ENCODE measurements at places on chromosomes 11 and 22.

GRCh38 chr11:27025312-27025955, 15.2 kb upstream of the BBOX1 start:
- no peak for DNase-seq

DNA sequence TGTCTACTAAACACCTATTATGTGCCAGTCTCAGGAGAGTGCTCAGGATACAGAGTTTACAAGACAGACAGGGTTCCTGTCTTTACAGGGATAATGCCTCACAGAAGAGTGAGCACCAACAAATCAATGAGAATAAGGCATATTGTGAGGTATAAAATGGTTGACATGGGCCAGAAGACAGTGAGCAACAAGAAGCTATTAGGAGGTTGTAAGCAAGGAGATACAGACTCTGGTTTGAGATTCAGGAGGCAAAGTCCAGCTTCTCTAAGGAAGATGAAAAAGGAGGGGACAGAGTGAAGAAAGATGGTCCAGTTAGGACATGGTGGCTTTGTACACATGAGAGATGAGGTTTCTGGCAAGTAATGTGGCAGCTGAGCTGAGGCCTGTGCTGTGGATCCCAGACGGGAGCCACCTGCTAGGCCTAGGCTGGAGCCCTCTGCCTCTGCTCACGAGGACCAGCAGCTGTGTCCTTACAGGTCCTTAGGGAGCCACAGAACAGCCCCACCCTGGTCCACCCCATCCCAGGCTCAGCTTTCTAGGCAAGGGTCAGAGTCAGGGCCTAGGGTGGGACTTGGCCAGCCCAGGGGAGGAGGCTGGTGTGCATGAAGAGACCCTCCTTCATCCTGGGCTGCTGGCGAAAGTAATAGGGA, 110.5 kb downstream of the ZNF280B start:
- DNase-seq: no peak

DNA sequence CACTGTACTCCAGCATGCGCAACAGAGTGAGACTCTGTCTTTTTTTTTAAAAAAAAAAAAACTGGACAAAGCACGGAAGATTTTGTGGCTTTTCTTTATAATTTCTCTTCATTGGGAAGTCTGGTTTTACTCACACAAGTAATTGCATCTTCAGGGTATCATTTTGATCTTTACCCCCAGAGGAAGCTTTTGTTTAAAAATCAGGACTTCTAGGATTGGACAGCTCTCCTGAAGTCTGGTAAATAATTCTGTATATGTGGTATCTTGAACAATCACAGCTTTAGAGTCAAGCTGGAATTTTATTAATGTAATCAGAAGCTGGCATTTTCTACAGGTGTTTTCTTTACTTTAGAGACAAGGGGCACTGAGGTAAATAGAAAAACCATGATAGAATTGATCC, 208.1 kb upstream of the NARS2 start:
- no peak for DNase-seq

GRCh38 chr11:21401496-21401895, 732.1 kb downstream of the NELL1 start:
- no peak for DNase-seq

DNA sequence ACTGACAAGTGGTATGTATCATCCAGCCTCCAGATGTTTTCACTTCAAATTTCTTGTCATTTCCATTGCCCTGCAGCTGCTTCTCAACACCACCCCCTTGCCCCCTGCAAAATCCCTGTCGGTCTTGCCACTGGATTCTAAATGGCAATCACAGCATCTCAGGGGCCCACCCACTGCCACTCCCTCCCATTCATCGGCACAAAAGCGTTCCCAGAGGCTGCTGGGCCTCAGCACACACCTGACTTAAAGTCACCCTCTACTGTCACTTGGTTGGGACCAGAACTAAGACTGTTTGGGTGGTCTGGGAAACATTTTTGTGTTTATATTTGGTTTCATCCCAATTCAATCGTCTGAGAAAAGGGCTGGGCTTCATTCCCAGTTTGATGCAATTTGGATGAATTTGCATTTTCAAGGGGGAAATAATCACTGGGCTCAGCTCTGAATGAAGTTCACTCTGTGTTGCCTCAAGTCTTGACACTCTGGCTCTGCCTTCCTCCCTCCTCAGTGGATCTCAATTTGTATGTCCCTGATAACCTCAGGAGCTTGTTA, 27.1 kb downstream of the SYT13 start:
- DNase-seq: no peak

DNA sequence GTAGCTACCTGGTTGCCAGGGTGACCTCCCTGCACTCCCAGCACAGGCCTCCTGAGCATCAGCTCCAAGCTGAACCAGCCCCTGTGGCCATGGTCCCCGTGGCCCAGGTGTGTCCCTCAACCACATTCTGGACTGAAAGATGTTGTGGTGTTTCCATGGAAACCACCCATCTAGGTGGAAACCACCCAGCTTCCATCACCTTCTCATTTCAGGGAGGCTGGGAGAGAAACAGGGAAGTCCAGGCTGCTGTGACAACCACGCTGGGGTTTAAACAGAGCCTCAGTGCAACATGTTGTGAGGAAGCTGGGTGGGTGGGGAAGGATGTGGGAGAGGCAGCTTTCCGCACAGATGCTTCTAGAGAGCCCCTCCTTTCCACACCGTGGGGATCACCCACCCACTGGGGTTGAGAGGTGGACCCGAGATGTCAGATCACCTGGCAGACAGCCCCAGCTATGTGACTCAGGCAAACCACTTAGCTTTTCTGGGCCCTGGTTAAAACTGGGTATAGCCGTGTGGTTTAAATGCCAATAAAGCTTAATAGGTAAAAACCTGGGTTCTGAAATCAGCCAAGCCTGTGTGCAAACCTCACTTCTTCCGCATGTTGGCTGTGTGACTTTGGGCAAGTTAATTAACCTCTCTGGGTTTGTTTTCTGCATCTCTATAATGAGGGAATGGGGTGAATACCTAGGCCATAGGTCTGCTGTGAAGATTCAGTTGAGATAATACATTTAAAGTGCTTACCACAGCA, 46.4 kb downstream of the CD82 start:
- no peak for DNase-seq

GRCh38 chr11:79439410-79439885, 1.4 kb downstream of the TENM4 start:
- DNase-seq: no peak

DNA sequence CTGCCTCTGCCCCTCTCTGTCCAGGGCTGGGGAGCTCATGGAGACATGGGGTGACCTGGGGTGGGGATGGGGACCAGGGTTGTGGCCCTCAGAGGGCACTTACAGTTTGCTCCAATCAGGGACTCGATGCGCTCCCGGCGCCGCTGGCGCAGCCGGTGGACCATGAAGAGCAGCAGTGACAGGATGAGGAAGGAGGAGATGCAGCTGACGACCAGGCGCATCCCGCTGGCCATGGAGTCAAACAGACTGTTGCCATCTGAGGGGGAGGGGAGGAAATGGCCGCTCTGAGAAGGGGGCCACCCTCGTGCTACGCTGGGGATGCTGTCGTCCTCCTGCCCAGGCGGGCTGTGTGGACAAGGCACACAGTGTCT, 80.5 kb downstream of the DGCR2 start:
- no peak for DNase-seq

- no peak for DNase-seq
Observed at GRCh38 chr22:21944871-21945270, 7.8 kb downstream of the PPM1F start.

- no peak for DNase-seq
Observed at GRCh38 chr22:45908961-45909360, 68.0 kb downstream of the WNT7B start.

- no peak for DNase-seq
Observed at GRCh38 chr11:92406472-92406871, 181.9 kb downstream of the FAT3 start.

GRCh38 chr11:78615724-78616123, 41.1 kb upstream of the NARS2 start:
- DNase-seq: no peak

DNA sequence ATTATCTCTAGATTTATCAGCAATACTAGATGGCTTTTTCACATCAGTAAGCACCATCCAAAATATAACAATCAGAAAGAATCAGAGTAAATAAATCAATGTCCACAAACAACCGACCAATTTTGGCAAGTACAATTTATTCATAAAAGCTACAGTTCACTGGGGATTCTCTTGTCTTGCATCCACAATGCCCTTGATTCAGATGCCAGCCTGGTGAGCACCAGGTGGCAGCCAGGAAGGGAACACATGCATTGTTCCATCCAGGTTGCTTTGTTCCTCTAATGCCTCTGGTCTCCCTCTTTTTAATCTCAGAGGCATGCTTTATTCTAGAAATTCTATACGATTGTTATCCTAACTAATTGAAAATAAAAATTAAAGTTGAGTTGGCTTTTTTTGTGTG, 242.1 kb upstream of the KIRREL3 start:
- DNase-seq: no peak

DNA sequence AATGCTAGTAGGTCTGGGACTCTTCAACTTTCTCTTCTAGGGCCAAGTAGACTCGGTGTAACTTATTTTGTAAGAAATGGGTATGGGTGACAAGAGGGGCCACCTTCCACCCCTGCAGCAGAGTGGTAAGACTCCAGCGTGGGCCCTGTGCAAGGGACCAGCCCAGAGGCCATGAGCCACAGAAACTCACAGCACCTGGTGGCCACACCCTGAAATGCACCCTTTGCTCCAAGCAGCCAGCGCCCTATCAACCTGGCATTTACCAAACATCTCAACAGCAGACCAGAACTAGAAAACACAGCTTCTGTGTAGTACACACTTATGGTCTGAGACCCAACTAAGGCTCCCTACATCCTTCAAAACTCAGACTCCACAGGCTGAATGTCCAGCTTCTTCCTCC, 5.7 kb downstream of the CDCA5 start:
- no peak for DNase-seq

- no peak for DNase-seq
Observed at GRCh38 chr11:96167203-96167758, 175.7 kb downstream of the MAML2 start.

GRCh38 chr11:22465620-22466019, 127.4 kb downstream of the SLC17A6 start:
- no peak for DNase-seq

GRCh38 chr11:117669062-117669461, 128.0 kb downstream of the DSCAML1 start:
- DNase-seq: no peak

DNA sequence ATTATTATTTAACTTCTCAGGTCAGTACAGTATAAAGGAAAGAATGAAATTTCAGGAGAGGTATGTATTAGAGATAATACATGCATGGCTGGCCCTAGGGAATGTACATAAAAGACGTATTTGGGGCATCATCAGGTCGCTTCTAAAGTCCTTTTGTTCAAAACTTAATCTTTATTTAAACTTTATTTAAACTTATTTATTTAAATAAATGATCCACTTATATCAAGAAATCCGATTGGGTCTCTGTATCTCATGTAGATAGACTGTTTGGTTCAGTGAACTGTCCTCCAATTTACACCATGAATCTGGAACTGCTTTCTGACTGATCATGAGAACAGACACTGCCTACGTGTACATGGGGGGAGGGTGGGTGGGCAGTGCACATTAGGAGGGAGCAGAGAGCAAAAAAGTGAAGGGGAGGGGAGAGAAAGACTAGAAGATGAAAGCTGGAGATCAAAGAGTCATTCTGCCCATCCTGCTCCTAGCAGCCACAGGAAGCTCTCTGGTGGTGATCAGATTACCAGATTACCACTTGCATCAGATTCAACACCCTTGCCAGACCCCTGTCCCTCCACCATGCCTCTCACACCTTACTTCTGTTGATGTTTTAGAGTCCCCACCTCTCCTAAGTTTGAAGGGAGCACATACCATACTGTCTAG, 92.1 kb upstream of the MTMR2 start:
- no peak for DNase-seq

DNA sequence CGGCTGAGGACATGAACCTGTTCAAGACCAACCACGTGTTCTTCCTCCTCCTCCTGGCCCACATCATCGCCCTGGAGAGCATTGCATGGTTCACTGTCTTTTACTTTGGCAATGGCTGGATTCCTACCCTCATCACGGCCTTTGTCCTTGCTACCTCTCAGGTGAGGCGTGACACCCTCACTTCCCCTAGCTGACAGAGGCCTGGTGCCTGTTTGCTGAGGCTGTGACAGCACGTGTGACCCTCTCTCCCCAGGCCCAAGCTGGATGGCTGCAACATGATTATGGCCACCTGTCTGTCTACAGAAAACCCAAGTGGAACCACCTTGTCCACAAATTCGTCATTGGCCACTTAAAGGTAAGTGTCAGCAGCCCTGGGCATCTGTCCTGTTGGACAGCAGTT, 12.3 kb downstream of the FADS2 start:
- DNase-seq: no peak

DNA sequence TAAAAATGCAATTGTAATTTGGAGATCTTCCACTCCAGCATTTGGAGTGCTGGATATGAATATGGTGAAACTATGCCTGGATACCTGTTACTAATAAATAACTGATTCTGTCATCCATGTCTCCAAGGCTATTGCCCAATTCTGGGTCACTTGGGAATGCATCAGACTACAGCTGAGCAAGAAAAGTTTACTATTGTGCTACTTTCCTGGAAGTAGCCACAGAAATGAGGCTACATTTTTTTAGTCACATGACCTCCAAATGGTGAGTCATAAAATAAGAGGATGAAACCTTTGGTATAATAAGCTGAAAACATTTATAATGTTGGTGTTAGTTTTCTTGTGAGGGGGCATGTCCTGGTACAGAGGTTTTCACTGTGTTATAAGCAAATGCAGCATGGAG, 44.4 kb downstream of the DCDC1 start:
- DNase-seq: no peak

DNA sequence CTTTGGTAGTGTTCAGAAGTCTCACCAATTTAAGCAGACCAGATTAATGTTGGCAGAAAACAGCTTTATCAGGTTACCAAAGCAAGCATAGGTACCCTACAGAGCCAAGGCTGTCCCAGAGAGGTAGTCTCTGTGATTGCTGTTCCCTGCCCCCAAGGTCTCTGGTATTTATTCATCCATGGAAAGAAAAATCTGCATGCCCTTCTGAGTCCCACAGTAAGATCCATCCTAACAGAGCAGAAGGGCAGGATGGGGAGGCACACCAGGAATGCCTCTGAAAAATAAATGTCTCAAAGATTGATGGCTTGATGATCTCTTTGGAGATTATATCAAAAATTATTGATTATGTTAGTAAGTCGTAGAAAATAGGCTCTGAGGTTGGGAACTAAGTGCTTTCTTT, 122.8 kb downstream of the FAT3 start:
- DNase-seq: no peak

DNA sequence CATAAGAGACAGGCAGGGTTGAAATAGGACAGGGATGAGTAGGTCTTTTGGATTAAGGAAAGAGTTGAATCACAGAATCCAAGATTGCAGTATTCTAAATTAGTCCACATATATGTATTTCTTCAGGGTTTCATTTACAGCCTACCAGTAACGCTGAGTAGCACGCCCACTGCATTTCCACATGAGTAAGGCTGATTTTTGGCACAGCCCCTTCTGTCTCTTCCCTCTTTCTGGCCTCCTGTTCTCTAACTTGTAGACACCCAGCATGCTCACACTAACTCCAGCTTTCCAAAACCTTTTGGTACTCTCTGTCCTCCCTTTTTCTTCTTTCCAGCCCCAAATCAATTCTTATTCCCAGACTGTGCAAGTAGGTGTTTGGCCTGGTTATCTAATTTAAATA, 3.7 kb upstream of the SIK2 start:
- DNase-seq: no peak

Measured in CMK (cell line).